ENCODE measurements at places on chromosomes 2 and 18.

- DNase-seq, result no peak
These were observed 140.8 kb downstream of the MEIS1 start for GRCh38 chr2:66575625-66576310.

DNA sequence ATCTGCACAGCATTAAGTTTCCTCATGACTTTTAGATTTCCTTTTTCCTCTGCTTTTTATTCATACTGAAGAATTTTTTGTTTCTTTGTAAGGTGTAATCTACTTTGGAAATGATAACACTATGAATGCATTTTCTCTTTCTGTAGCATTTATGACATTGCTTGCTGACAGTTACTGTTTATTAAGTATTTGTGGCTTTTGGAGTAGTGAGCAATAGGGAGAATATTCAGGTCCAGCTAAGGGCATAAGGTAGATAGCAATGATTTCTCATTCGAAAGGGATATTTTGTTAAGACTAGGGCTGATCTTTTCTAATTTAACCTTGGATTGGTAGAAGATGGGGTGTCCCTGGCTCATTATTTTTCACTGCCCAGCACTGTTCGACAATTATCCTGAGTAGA is 80.3 kb downstream of the XRCC5 start:
- no peak for DNase-seq

- no peak for DNase-seq
These were observed 32.4 kb upstream of the MRPL19 start for GRCh38 chr2:75614162-75614651.

GRCh38 chr18:45275367-45276113 is 339.7 kb upstream of the SLC14A2 start:
- DNase-seq, result no peak

GRCh38 chr18:69432847-69433246 is 32.2 kb downstream of the DOK6 start:
- DNase-seq, result no peak

- DNase-seq, result no peak
These were observed 93.9 kb downstream of the ACVR1 start for GRCh38 chr2:157782057-157782845.

GRCh38 chr2:48430528-48431094 is 99.3 kb upstream of the STON1 start:
- no peak for DNase-seq

DNA sequence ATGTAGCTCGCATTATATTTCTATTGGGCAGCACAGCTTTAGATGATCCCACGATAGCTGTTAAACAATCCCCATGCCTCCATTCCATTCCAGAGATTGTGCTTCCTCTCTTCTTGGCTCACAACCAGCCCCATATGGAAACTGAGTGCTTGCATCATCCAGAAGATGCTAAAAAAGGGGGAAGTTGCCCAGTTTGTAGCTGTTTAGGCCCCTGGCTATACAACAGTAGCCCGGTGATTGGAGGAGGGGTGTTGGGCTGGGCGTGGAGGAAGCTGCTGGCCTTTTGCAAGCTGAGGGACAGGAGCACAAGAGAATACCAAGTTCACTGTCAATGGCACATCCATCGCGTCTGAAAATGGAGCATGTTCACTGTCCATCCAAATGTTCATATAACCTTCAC is 360.2 kb downstream of the ALK start:
- DNase-seq, result no peak

DNA sequence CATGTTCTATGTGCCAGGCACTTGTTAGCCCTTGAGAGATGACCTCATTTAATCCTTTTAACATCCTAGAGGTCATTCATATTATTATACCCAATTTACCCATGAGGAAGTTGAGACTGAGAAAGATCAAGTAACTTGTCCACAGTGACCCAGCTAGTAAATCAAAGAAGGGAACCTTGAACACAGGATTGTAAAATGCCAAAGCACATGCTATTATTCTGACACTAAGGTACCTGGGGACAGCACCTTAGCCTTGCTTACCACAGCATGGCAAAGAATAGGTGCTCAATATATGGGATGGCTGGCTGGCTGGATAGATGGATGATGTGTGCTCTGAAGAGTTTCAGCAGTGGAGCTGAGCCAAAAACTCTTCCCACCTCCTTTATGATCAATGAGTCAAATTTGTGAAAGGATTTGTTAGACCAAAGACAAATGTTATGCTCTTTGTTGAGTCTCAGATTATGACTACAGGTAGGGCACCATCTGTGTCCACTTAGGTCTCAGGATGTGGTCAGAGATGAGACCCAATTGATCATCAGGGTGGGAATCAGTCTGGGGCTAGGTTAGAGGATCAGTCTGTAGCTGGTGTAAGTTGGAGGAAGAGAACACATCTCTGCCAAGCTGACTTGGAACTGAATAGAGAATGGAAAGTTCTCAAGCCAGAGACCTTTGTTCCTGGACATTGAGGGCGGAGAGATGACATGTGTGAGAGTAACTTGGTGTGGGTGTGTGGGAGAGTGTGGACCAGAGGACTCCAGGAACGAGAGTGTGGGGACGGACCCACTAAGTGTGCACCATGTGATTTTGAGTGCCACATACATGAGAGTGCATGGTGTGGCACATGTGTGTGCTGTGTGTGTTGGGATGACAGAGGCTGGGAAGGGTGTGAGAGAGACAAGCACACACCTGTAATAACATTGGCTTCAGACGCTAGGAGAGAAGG is 16.3 kb upstream of the PKDCC start:
- DNase-seq, result no peak

GRCh38 chr2:100072503-100072902 is 69.9 kb downstream of the AFF3 start:
- no peak for DNase-seq

DNA sequence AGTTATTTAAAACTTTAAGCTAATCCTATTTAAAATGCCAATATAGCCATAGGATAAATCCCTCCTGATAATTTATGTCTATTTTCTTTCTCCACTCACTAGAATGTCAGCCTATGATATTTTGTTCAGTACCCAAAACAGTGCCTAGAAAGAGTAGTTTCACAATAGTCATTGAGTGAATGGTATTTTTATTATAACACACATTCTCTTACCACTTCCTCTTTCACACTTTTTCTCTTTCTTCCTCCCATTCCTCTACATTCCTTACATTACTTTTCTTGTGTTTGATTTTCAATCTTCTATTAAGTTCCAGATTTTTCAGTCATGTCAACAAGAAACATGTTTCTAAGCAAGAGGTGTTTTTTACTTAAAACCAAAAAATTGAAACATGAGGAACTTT is 327.6 kb upstream of the UBE2E3 start:
- no peak for DNase-seq

GRCh38 chr2:100614455-100615000 is 51.7 kb downstream of the PDCL3 start:
- no peak for DNase-seq

- peak; percentile 68 for DNase-seq
These were observed at the start of gene SP110 for GRCh38 chr2:230219419-230220331. SP110 (minus strand) TSS chr2:230219984; CDS start chr2:230216927, 3,057 bp downstream.

DNA sequence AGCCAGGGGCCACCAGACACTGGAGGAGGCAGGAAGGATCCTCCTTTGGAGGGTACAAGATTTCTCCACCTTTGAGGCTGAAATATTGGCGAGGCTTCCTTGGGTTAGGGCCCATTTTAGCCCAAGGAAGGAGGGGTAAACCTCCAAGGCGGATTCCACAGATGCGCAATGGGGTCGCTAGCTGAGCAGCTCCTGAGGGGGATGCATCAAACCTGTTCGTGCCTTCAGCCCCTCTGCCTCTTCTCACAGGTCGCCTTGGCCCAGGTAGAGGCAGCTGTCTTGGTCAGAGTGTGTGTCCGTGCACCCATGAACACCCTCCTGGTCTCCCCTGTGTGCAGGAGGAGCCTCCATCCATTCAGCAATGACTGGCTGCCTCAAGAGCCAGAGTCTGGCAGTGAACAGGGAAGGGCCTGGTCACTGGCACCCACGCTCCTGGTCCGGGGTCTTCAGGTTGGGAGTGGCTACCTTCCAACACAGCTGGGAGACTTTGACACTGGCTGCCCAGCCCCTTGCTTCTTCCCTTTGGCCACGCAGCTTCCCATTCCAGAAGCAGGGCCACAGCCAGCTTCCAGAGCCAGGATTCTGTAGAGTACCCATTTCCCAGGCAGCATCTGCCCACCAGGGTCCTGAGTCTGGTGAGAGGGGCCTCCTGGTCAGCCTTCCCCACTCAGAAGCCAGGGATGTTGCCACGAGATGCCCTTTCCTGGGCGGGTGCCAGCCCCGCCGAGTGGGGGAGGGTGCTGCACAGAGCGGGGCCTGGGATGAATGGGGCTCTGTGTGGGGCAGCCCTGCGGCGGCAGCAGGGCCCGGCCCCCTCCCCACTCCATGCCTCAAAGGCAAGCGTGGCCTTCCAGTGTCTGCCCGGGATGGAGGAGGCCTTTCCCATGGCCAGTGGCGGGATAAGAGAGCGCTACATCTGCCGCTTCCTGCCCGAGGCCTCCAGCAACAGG is 95.8 kb upstream of the GPC1 start:
- DNase-seq, result no peak

DNA sequence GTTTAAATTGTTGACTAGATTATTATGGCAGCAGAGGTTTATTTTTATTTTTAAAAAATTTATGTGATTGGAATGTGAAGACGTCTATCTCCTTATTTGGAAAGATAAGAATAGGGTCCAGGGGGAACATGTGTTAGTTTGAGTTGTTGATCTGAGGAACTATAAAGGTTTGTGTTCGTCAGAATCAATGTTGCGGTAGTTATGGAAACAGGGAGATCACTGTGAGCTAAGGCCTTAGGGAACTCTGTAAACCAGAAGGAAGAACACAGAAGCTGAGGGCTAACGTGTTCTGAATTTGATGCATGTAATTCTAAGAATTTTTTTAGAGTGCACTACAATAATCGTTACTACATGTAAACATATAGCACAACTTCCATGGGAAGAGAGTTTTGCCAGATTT is 168.5 kb upstream of the ZSWIM2 start:
- DNase-seq, result no peak

DNA sequence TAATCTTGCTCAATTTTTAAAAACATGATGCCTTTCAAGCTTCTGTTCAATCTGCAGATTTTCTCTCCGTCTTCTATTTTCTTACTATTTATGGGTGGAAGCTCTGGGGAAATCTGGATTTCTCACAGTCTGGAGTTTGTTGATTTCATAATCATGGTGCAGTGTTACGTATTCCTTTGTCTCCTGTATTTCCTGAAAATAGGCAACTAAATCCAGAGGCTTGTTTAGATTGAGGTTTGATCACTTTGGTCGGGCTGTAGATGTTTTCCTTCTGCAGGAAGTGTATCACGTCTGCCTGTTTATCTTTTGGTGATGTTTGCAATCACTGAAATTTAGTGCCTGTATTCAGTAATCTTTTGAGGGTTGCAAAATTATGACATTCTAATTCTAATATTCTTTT is 487.7 kb downstream of the LRRTM4 start:
- DNase-seq, result no peak

GRCh38 chr2:201932511-201932910 is 101.1 kb upstream of the FZD7 start:
- DNase-seq, result no peak

DNA sequence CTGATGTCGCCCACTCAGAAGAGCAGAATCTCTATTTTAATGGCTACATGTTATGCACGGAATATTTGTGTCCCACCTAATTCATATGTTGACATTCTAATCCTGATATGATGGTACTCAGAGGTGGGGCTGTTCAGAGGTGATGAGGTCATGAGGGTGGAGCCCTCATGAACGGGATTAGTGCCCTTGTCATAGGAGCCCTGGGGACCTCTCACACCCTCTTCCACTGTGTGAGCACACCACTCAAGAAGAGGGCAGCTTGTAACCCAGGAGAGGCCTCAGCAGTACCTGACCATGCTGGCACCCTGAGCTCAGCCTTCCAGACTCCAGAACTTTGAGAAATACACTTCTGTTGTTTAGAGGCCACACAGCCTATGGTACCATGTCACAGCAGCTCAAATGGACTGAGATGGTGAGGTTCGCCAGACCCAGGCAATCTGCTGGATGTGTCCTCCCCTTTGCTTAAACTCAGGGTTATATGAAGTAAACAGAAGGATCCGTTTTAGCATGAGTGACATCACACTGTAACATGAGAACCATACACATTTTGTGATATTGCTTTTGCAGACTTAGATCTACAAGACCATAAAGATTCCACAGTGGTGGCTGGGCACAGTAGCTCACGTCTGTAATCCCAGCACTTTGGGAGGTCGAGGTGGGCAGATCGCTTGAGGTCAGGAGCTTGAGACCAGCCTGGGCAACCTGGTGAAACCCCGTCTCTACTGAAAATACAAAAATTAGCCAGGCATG is 48.7 kb downstream of the ATOH8 start:
- DNase-seq, result no peak

GRCh38 chr2:232483311-232483922 is 4.2 kb downstream of the ECEL1 start:
- DNase-seq, result no peak

- no peak for DNase-seq
These were observed 122.9 kb upstream of the GATA6 start for GRCh38 chr18:22046473-22046872.

DNA sequence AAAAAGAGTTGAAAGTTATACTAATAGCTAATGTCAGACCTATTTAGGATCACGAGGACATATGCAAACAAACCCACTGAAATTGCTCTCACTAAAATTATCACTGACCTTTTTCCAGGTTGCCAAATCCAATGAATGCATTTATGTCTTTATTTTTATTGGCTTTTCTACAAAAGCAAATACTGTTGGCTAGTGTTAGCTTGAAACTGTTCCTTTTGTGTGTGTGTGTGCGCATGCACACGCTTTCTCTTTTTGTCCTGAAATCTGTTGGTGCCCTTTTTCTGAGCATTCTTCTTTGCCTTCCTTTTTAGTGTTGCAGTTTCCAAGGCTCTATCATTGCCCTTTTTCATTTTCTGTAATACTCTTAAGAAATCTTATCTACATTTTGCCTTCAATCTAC is 1269.2 kb downstream of the LRP1B start:
- DNase-seq, result no peak

DNA sequence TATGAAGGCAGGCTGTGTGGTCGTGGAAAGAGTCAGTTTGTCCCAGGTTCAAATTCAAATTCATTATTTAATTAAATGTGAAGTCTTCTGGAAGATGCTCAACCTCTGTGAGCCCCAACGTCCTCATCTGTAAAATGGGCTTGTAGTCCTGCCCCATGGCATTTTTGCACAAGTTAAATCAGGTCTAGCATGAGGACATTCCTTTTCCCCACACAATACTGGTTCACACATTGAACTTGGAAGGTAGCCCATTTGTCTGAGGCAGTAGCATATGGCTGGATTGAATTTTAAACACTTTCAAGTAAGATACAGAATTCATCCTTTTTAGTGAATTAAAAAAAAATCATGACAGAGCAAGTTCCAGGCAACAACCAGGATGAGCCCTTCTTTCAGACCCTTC is 665.4 kb upstream of the HS6ST1 start:
- no peak for DNase-seq

- DNase-seq, result no peak
These were observed 314.5 kb downstream of the LPIN1 start for GRCh38 chr2:12060886-12061285.

- no peak for DNase-seq
These were observed 2.3 kb downstream of the HDAC4 start for GRCh38 chr2:239398521-239398921.

GRCh38 chr2:144583741-144584453 is 64.0 kb upstream of the ZEB2 start:
- peak; percentile 61 for DNase-seq
